Activated CD4-positive, CD25-positive, alpha-beta regulatory T cell treated with anti-CD3 and anti-CD28 coated beads, Interleukin-2, amount 50 U/mL, for 16 hours (primary cell): ENCODE measurements at places on chromosomes 5 and 9.

DNA sequence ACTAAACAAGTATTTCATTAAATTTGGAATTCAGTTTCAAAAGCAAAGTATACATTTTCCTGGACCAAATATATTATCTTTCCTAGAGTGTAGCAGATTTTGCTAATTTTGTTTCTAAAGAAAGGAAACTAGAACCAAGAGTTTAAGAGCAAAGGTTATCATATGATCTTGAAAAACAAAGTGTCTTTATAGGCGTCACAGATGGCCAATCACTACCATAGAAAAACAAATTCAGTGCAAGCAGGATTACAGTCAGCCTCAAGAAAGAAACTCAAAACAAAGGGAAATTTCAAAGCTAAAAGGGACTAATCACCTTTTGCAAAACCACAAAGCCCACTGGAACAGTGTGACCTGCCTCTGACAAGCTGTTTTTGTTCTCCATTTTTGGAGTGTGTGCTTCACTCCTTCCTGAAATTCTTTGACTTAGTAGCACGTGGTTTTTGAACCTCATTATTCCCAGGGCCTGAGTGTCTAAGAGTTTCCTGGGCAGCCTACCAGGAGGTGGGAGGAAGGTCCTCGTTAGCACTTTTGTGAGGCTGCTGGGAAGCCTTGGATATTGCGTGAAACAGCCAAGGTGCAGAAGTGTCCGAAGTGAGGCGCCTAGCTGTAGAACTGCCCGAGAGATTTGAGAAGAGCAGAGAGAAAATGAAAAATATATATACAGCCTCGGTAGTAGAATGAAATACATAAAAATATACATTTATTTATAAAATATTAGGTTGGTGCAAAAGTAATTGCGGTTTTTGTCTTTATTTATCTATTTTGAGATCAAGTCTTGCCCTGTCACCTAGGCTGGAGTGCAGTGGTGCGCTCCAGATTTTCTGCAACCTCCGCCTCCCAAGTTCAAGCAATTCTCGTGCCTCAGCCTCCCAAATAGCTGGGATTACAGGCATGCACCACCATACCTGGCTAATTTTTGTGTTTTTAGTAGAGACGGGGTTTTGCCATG, 246.1 kb downstream of the MARCHF11 start:
- no peak for DNase-seq

GRCh38 chr5:8247049-8247899, 378.3 kb downstream of the MTRR start:
- DNase-seq, result no peak

GRCh38 chr5:160466889-160467554, 45.4 kb downstream of the PTTG1 start:
- DNase-seq, result no peak

DNA sequence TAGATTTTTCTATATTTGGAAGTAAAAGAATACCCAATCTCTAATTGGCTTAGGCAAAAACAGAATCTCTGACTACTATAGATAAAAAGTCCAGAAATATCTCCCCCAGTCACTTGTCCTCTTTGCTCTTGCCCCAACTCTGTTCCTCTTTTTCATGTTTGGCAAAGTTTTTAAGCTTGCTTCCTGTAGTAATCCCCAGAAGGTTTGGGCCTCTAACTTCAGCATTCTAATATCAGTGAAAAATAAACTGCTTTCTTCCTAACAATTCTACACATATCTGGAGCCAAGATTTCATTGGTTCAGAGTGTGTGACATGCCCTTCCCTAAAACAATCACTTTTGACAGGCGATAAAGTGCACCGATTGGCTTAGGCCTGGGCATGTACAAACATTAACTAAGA, 1680.3 kb downstream of the MAT2B start:
- no peak for DNase-seq

- DNase-seq, result no peak
These were observed 351.2 kb downstream of the MLLT3 start for GRCh38 chr9:20271096-20271495.

DNA sequence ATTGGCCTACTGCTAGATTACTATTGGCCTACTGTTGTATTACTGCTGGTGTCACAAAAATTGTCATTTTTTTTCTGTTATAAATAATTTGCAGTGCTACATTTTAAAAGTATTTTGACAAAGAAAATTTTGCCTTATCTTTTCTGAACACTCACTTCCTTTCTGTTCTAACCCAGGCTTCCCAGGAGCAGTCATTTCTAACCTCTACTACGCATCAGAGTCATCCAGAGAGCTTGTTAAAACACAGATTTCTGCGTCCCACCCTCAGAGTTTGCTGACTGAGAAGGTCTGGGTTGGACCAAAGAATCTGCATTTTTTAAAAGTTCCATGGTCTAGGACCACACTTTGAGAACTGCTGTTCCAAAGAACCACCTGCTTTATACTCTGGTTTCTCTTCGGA, 306.1 kb downstream of the GLIS3 start:
- no peak for DNase-seq

- DNase-seq, result no peak
These were observed 516 bp upstream of the DMRT2 start for GRCh38 chr9:1049641-1050040.

- no peak for DNase-seq
These were observed 44.2 kb downstream of the NIPSNAP3B start for GRCh38 chr9:104808035-104808614.

- DNase-seq, result no peak
These were observed 219.0 kb upstream of the CDH12 start for GRCh38 chr5:23072179-23072578.

DNA sequence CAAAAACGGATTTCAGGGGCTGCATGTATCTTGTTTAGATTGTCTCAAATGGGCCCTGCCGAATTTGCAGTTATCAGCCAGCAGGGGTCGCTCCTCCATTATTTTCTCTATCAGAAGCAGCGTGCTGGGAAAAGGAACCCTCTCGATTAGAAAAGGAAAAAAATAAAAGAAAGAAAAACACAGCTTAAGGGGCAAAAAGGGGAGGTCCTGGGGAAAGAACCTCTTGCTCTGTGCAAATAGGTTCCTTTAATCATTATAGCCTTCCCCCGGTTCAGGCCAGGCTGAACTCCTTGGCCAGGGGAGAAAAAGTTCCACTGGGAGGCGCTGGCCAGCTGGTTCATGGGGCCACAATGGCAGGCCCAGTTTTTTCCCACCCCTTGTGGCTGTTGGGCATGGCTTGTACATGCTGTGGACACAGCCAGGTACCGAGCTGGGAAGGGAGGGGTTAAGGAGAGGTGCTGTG, 25.0 kb upstream of the CAPSL start:
- DNase-seq, result no peak

DNA sequence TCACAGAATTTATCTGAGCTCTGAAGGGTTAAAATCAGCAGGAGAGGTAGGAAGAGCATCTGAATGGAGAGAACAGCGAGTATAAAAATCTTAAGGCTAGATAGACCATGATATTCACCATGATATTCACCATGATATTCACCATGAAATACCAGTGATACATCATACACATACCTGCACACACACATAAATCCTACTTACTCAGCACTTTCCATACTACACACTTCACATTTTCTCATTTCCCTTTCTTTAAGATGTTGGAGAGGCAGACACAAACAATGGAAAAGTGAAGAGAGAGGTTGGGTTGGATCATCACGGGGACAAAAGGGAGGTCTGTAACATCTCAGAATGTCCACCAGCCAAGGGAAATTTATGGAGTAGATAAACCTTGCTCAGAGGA, 66.4 kb upstream of the ATP10B start:
- DNase-seq, result no peak

DNA sequence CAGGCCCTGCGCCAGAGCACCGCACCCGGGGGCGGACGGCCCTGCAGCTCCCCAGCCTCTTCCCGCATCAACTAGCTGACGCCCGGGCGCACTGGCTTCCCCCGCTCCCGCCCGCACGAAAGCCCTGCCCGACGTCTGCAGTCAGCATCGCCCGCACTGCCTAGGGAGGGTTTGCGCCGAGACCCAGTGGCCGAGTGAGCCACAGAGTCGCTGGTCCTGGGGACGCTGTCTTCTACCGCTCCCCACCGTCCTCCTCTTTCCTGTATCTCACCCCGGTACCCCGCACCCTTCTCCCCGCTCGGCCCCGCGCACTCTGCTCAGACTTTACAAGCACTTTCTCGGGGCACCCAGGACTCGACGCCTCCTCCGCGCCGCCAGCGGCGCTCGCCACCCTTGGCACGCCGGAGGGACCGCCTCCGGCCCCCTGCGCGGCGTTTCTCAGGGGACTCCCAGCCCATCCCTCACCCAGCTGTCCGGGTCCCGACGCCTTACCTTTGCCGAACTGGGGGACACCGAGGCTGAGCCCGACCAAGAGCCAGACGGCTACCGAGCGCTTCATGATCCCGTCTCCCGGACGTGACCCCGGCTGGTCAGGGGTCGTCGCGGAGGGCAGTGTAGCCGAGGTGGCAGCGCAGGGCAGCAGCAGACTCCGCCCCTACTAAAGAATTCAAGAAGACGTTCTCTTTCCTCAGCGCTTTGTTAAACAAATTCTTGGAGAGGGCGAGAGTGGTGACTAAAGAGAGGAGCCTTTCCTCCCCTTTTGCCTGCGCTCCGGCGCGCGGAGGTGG, 670 bp downstream of the EDIL3 start:
- DNase-seq, result no peak

GRCh38 chr9:127973169-127974000, 7.4 kb downstream of the EEIG1 start:
- DNase-seq, result no peak

DNA sequence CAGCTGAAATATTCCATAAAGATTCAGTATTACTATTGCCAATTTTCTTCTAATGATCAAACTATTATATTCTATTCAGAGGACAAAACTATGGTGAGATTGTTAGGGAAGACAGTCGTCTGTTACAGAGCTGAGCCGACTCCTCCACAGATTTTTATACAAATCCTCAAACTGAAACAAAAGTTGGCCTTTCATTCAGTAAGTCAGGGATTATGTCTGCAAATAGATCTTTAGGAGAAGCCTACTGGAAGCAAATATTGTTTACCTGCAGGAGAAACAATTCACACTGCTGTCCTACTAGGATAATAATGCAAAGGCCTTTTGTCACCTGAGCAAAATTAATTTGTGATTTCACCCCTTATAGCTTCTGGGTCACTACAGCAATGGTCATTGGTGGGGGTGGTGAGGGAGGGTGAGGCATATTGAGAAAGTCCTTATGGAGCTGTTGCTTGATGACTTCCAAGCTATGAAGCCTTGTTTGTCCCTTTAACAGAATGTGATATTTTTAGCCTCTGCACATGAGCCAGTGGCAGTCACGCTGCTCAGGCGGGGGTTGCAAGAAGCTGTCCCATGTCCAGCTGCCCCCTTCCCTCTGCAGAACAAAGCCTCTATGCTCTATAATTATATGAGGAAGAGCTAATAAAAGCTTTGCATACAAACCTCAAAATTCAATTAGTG, 200.5 kb upstream of the KLF9 start:
- DNase-seq, result no peak

DNA sequence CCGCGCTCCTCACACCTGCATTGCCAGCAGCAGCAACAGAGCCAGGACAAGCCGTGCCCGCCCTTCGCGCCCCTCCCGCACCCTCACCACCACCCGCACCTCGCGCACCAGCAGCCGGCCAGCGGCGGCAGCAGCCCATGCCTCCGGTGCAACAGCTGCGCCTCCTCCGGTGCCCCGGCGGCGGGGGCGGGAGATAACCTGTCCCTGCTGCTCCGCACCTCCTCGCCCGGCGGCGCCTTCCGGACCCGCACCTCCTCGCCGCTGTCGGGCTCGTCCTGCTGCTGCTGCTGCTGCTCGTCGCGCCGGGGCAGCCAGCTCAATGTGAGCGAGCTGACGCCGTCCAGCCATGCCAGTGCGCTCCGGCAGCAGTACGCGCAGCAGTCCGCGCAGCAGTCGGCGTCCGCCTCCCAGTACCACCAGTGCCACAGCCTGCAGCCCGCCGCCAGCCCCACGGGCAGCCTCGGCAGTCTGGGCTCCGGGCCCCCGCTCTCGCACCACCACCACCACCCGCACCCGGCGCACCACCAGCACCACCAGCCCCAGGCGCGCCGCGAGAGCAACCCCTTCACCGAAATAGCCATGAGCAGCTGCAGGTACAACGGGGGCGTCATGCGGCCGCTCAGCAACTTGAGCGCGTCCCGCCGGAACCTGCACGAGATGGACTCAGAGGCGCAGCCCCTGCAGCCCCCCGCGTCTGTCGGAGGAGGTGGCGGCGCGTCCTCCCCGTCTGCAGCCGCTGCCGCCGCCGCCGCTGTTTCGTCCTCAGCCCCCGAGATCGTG, 517 bp downstream of the KCNN2 start:
- no peak for DNase-seq

GRCh38 chr5:119451561-119451960, 736 bp upstream of the HSD17B4 start:
- DNase-seq, result no peak

- no peak for DNase-seq
These were observed 213.2 kb downstream of the EPB41L4A start for GRCh38 chr5:112205846-112206245.

DNA sequence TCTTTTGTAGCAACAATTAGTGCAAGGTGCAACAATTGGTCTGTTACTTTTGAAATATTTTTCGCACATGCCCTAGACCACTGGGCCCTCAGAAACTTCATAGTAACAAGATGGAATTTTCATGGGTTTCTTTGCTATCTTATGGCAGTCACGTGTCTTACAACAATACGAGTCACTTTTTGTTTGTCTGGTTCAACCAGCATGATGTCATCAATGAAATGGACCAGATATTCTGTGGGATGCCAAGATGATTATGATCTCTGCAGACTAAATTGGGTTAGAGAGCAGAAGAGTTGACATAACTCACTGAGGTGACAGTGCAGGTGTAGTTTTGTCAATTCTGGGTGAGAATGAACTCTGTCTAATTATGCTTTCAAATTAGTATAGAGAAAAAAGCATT, 239.6 kb upstream of the RIOK2 start:
- DNase-seq, result no peak

- no peak for DNase-seq
These were observed 97.1 kb upstream of the IRX2 start for GRCh38 chr5:2848619-2849018.

DNA sequence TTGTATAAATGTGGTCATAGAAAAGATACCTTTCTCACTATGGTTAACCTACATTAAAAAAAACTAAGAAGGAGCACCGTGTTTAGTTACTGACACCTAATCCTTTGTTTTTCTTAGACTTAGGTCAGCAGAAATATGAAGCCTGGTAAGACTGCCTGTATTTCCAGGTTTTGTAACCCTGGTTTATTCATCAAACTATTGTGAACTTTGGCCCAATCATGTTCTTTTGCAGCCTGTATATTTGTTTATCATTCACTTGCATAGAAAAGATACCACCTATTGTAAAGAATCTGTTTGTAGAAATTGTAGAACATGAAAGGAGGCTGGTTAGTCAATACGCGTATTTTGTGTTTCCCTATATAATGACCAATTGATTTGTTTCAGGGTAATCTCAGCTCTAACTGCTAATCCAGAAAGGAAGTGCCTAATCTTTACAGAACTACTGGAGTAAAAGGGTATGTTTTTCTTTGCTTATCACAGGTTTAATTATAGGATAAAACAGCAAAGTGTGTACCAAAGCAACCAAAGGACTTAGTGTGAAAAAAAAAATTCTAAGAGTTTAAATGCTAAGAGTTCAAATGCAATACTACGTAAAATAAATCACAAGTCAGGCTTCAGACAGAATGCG, 103.6 kb downstream of the LURAP1L start:
- DNase-seq, result no peak

GRCh38 chr5:54772231-54772630, 213.2 kb downstream of the ESM1 start:
- DNase-seq, result no peak

GRCh38 chr5:97657239-97657638, 474.2 kb upstream of the RIOK2 start:
- DNase-seq, result no peak

GRCh38 chr5:94661086-94661485, 42.6 kb downstream of the SLF1 start:
- DNase-seq, result no peak

- DNase-seq, result no peak
These were observed 28.1 kb downstream of the IL7R start for GRCh38 chr5:35884773-35885172.

- no peak for DNase-seq
These were observed 18.1 kb downstream of the GRXCR2 start for GRCh38 chr5:145854651-145855258.
